CMK (cell line): ENCODE measurements at places on chromosomes 12 and 14.

DNA sequence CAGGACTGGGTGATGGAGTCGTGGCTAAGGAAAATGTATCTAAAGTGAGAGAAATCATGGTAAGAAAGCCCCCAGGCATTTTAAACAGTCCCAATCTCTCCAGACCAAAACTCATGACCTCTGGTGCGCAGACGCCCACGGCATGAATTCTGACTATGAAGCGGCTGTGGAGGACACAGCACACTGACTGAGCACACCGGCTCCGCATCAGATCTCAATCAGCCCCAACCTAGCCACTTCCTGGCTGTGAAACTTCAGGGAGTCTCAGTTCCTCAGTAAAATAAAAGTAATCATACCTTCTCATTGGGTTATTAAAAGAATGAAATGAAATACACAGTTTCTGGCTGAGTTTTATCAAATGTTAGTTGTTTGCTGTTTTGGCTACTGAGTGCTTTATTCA, 38.7 kb downstream of the SETD3 start:
- no peak for DNase-seq

DNA sequence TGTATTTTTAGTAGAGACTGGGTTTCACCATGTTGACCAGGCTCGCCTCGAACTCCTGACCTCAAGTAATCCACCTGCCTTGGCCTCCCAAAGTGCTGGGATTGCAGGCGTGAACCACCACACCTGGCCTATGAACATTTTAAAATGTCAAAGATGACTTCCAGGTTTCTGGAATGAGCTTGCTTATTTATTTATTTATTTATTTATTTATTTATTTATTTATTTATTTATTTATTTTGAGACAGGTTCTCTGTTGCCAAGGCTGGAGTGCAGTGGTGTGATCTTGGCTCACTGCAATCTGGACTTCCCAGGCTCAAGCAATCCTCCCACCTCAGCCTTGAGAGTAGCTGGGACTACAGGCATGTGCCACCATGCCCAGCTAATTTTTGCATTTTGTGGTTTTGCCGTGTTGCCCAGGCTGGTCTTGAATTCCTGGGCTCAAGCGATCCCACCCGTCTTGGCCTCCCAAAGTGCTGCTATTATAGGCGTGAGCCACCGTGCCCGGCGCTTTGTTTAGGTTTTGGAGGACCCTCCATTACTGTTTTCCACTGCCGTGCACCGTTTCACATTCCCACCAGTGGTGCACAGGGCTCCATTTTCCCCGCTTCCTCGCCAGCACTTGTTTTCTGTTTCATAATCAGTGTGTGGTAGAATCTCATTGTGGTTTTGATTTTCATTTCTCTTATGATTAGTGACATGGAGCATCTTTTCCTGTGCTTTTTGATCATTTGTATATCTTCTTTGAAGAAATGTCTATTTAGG, 6.4 kb upstream of the CFAP251 start:
- no peak for DNase-seq

DNA sequence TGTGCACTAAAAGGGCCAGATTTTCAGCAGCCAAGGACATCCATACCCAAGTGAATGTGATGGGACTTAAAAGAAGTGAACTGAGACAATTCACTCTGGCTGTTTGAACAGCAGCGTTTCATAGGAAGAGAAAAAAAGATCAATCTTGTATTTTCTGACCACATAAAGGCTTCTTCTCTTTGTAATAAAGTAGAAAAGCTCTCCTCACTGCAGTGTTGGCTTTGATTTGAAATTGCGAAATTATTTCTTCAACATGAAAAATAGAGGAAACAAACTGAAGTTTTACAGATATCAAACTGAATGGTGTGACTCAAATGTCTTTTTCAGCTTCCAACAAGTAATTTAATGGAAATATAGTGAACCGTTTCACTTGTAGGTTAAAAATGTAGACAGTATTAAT, 11.3 kb upstream of the KCNMB4 start:
- DNase-seq: no peak

- DNase-seq: no peak
Observed at GRCh38 chr12:24499151-24500146, 449.5 kb downstream of the BCAT1 start.

GRCh38 chr12:11823043-11823442, 173.6 kb downstream of the ETV6 start:
- DNase-seq: no peak

GRCh38 chr14:38197001-38197783, 10.5 kb upstream of the SSTR1 start:
- no peak for DNase-seq
